ENCODE measurements at places on chromosomes 6 and 20.

- no peak for DNase-seq
Measured at GRCh38 chr6:51432481-51432880, 613.8 kb downstream of the TFAP2B start.

DNA sequence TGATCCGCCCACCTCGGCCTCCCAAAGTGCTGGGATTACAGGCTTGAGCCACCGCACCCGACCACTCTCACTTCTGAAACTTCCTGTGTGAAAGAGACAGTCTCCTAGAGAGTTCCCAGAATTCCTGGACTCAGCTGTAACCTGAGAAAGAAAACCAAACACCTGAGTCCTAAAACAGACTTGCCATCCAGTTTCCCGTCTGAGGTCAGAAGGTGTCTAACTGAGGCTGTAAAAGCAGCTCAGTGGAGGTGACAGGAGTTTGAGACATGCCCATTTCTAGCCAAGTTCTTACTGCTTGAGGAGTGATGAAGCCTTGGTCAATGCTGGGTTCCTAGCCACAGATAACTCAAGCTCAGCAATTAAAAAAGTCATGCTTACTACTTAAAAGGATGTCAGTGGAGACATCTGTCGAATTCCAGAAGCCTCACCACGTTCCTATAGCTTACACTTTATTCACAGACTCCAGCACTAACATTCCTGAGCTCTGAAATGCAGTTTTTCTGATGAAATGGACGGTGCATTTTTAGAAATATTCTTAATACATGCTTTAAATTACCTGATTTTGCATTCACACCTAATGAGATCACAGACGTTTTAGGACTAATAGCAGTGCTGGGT is 6.1 kb downstream of the UQCC2 start:
- DNase-seq = no peak

- DNase-seq = no peak
Measured at GRCh38 chr6:52779237-52779636, 16.0 kb upstream of the GSTA2 start.

DNA sequence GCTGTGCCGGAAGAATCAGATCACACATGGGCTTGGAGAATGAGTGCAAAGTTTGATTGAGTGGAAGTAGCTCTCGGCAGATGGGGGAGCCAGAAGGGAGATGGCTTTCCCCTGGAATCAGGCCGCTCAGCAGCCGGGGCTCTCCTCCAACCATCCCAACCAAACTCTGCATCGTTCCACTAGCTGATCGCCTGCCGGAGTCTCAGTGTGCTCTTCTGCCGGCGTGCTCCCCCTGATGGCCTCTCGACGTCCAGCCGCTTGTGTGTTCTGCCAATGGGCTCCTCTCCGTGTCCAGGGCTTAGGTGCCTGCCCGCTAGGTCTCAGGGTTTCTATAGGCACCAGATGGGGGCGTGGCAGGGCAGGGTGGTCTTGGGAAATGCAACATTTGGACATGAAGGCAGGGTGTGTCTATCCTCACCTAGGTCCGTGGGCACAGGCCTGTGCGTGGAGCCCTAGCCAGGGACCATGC is 4.9 kb upstream of the BIRC7 start:
- no peak for DNase-seq

- DNase-seq = no peak
Measured at GRCh38 chr6:104639668-104640067, 220.1 kb downstream of the HACE1 start.

GRCh38 chr20:50449738-50450492 is 60.3 kb upstream of the PTPN1 start:
- DNase-seq = no peak

DNA sequence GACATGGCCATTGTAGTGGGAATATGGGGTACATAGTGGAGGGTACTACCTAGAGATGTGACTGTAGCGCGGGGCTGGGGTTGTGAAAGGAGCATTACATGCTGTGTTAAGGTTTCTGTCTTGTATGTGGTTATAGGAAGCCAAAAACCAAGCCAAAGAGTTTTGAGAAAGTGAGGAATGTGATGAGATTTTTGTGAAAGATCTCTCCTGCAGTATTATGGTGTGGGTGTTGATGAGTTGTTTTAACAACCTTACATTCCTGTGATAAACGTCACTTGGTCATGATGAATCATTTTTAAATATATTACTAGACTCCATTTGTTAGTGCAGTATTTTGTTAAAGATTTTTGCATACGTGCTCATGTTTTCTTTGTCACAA is 48.9 kb downstream of the ZFAND3 start:
- no peak for DNase-seq

DNA sequence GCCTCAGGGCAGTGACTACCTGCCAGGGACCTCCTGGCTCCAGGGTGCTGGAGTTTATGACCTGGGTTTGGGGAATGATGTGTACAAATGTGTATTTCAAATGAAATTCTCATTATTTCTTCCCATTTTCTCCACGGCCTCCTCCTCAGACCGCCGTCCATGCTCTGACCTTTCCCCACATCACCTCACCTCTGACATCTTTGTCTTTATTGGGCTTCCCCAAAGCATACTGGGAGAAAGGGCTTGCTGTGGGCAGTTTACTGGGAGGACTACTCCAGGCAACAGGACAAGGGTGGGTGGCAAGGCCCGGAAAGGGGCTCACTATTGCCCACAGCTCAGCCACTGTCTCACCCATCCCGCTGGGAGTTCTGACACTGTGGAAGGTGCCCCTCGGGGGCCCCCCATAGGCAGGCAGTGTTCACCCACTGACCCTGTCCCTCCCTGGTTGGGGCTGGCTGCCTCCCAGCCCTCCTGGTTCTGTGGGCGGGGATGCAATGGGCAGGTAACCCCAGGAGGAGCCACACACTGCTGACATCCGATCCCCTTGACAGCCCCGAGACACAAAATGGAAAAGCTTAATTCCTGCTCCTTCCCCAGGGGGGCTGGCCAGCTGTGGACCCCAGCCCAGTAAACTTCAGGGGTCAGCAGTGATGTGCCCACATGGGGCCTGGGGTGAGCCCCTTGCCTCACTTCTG is 39.8 kb upstream of the CST7 start:
- DNase-seq = no peak

GRCh38 chr20:54344832-54345231 is 130.6 kb upstream of the DOK5 start:
- no peak for DNase-seq

GRCh38 chr6:70843328-70843918 is 113.4 kb downstream of the B3GAT2 start:
- DNase-seq = no peak

GRCh38 chr6:84775751-84776150 is 11.4 kb upstream of the TBX18 start:
- DNase-seq = no peak

GRCh38 chr6:138242987-138243592 is 24.8 kb upstream of the PBOV1 start:
- DNase-seq = no peak

DNA sequence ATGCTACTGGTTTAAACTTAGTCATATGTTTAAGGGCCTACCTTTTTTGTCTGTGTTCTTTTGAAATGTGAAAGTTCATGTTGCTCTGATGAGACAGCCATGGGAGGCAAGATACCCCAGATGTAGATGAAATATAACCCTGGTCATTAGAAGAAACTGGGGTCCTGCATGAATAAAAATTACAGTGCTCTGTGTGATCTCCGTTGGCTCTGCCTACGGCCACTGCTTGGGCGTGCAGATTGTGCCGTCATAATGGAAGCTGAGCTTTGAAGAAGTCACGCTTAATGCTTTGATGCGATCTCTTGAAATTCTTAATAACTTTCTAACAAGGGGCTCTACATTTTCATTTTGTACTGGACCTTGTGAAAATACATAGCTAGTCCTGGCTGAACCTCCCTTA is at the start of gene TAAR2:
Gene TAAR2 (minus strand): TSS at position 101 of the 400 bp plus-strand sequence. CDS start 0 bp downstream, at position 101.
- DNase-seq = no peak

GRCh38 chr6:170279977-170280688 is 10.7 kb downstream of the DLL1 start:
- no peak for DNase-seq

DNA sequence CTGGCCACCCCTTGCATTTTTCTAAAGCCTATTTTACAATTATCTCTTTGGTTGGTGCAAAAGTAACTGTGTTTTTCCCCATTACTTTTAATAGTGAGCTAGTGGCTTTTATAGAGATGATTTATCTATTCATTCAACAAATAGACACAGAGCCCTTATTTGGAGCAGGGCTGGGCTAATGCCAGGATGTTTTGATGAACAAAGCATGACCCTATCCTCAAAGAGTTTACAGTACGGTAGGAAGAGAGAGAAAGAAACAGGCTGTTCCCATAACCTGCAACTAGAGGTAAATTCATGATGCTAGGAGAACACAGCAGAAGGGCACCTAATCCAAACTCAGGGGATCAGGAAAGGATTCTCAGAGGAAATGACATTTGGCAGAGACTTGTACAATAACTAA is 37.3 kb upstream of the UST start:
- no peak for DNase-seq

- DNase-seq = no peak
Measured at GRCh38 chr6:129959358-129959930, 58.9 kb upstream of the L3MBTL3 start.

GRCh38 chr20:13468166-13468565 is 170.6 kb downstream of the TASP1 start:
- DNase-seq = no peak

DNA sequence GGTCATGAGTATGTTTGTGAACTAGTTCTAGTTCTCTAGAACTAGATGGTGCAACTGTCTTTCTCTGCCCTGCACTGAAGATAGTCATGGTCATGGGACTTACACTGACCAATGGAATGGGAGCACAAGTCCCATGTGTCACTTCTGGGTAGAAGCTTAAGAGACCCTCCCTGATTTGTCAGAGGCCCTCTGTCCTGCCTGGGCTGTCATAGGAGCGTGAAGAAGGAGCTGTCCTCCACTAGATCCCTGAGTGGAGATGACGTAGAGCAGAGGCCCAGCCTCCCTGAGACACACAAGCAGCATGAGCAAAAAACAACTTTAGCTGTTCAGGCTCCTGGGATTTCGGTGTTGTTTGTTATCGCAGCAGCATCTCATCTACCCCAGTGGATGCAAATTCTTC is 514.5 kb downstream of the PREX1 start:
- DNase-seq = no peak

- DNase-seq = no peak
Measured at GRCh38 chr20:16806061-16806460, 57.9 kb downstream of the OTOR start.

DNA sequence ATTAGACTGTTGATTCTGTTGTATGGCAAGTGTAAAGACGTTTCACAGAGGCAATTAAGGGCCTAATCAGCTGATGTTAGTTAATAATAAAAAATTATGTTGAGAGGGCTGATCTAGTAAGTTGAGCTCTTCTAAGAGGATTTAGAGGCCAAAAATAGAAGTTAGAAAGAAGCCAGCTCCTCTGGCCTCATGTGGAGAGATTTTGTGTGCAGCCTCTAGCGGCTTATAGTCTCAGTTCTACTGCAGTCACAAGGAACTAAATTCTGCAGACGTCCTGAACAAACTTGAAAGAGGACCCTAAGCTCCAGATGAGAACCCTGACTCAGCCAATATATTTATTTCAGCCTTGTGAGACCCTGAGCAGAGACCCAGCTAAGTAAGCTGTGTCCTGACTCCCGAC is 498.6 kb downstream of the BTBD3 start:
- DNase-seq = no peak

GRCh38 chr6:23650676-23651075 is 475.3 kb upstream of the NRSN1 start:
- DNase-seq = no peak

DNA sequence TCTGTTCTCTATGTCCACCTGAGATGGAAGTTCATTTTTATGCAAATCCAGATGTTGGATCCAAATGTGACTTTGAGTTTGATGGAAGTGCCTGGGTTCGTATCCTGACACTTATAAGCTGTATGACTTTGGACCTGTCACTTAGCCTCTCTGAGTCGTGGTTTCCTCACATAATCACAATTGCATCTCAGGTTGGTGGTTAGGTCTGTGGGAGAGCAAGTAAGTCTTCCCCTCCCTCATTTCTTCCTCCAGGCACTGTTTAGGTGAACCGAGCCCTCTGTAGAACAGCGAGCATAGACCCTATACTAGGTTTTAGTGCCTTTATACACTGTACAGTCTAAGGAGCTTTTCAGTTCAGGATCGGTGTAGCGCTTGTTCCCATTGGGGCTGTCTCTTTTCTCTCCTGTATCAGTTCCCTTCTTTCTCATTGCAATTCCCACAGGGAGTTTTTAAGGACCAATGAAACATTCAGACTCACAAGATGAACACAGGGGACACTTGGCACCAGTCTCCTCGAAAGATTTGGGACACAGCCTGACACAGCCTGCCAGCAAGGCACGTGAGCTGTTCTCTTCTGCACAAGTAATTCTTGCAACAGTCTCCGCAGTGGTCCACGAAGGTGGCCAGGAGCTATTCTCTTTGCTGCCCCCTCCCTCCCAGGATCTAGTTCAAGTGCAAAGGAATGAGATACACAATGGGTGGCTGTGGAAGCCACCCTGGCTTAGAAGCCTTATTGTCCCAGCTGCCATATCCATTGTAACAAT is 11.8 kb downstream of the TOX2 start:
- no peak for DNase-seq

DNA sequence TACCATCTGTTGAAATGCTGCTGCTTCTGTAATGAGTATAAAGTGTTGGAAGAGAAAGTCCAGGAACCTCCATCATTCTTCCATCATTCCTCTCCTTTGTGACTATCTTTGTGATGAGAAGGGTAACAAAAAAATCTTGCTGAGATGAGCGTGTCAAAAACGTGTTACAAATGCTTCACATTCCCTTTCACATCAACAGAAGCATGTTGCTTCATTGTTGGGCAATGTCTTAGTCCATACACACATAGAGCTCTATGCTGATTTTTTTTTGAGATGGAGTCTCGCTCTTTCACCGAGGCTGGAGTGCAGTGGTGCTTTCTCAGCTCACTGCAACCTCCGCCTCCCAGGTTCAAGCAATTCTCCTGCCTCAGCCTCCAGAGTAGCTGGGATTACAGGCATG is 114.1 kb upstream of the ESR1 start:
- DNase-seq = no peak
